Subcutaneous preadipocyte (primary cell): ENCODE measurements at places on chromosomes 3 and 15. TPM values are rescaled to one million over a fixed set of nuclear protein-coding genes. Genes with fewer than 3 reads are reported as not detected.

The SYNPR gene
- total RNA-seq, result not detected in 2 replicates

The PRR20G gene
- total RNA-seq, result not detected in 2 replicates

The SUCNR1 gene
- not detected in 2 replicates for total RNA-seq

The GOLGA6L7 gene
- not detected in 2 replicates for total RNA-seq

The CHRM5 gene
- total RNA-seq, result under 0.01 TPM in 1 of 2 replicates, not detected in the other

The GOLGA6A gene
- not detected in 2 replicates for total RNA-seq

The C3orf80 gene
- total RNA-seq, result under 0.01 and 0.20 TPM in 2 replicates

The SHC4 gene
- total RNA-seq, result 0.39 and 0.73 TPM in 2 replicates

The SLCO2A1 gene
- under 0.01 TPM in 2 replicates for total RNA-seq

The KLHL40 gene
- not detected in 2 replicates for total RNA-seq

The C2CD4A gene
- total RNA-seq, result not detected in 2 replicates

The TMC3 gene
- total RNA-seq, result not detected in 2 replicates

The GOLGA6L22 gene
- not detected in 2 replicates for total RNA-seq

The PLAAT1 gene
- total RNA-seq, result 0.37 TPM in 1 of 2 replicates, not detected in the other

The PDIA5 gene
- 32.0 and 37.5 TPM in 2 replicates for total RNA-seq

The CADM2 gene
- under 0.01 TPM in 1 of 2 replicates, not detected in the other for total RNA-seq
